ENCODE measurements at places on chromosomes 16 and 17.

DNA sequence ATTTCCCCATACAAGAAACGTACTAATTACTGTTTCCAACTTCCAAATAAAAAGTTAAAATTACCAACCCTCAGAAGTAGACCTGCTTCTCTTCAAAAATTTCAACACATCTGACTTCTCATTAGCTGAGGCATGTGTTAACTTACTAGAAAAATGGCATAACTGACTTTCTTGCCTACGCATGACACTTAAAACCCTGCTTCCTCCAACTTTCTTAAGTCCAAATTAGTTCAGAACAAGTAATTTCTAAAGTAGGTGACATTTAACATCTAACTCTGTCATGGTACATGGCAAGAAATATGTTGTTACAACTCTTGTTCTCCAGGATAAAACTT, 6.7 kb downstream of the USP7 start:
- DNase-seq, result no peak

- DNase-seq, result no peak
Observed at GRCh38 chr16:75319513-75320411, 68.3 kb upstream of the BCAR1 start.

DNA sequence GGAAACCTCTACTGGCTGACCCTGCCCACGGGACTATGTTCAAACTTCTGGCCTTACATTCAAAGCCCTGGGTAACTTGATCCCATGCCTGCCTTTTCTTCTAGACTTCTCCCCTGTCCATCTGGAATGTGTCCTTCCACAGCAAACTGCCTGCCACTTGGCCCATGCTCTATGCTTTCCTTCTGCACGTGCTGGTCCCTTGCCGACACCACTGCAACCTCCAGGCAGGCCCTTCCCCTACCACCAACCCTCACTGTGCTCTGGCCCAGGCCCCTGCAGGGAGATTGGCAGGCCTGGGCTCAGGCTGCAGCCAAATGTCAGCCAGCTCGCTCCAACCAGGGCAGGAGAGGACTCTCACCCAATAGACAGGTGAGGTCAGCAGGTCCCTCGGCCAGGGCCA, 11.0 kb downstream of the HSD11B2 start:
- no peak for DNase-seq

DNA sequence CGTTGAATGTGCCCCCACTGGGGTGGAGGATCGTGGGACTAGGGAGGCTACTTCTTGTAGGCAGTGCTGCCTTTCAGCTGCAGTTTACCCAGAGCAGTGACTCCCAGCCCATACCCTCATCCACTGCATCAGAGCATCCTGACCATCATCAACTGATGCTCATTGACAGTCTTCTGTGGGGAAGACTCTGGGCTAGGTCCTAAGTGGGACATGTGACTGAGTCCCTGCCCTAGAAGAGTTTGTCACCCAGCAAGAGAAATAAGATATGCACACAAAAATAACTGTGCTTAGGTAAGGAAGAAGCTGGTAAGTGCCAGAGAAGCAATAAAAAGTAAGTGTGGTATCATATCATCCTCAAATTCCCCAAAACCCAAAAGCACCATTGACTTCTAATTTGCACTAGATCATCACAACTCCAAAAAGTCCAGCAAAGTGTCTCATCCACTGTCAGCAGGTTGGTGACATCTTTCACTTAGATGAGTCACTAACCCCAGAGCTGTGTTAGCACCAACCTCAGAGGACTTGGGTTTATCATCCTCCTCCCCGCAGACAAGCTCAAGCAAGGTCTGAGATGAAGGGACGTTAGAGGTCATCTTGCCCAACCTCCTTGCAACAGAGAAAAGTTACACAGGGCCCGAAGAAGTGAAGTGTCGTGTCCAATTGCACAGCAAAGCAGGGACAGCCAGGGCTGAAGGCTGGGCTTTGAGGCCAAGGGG, 99.0 kb downstream of the CCDC182 start:
- no peak for DNase-seq

DNA sequence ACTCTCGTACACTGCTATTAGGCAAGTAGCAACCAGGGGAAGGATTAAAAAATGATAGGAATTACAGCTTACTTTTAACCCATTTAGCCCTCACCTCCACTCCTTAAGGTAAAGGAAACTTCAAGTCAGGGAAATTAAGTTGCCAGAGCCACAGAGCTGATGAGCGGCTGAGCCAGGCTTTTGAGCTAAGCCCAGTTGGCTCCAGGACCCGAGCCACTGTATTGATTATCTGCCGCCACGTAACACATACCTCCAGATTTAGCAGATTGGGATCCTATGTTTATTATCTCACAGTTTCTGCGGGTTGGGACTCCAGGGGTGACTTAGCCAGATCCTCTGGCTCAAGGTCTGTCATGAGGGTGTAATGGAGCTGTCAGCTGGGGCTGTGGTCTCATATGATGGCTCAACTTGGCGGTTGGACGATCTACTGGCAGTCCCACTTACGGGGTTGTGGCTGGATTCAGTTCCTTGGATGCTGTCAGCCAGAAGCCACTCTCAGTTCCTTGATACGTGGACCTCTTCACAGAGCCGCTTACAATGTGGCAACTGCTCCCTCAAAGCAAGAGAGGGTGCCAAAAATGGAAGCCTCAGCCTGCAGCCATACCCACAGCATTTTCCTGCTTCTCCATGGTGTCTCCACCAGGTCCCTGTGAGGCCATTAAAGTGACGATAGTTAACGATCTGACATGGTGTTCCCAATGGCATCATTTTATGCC, 57.3 kb downstream of the TMEM186 start:
- DNase-seq, result no peak

DNA sequence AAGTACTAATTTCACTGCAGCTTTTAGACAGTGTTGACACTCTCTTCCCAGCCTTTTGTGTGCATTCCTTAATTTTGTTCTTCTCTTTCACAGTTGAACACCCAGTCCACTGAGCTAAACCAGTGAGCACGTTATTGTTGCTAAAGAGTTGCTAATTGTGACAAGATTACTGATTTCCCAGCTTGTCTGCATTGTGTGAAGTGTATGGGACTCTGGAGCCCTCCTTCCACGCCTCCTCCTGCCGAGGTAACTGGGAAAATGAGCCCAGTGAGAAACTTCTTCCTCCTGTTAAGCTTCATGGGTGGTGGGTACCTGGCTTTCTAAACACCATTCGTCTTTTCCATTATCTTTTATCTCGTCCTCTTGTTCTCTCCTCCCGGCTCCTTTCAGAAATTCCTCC, 29.8 kb upstream of the DNAH17 start:
- no peak for DNase-seq

- peak; percentile 18 for DNase-seq
Observed at GRCh38 chr17:12665263-12666210, at the start of gene MYOCD. Gene MYOCD, plus strand, starts transcription at chr17:12665890. Its CDS starts 299 bp downstream, at chr17:12666189.

- DNase-seq, result no peak
Observed at GRCh38 chr16:9521749-9522370, 430.4 kb downstream of the HAPSTR1 start.

DNA sequence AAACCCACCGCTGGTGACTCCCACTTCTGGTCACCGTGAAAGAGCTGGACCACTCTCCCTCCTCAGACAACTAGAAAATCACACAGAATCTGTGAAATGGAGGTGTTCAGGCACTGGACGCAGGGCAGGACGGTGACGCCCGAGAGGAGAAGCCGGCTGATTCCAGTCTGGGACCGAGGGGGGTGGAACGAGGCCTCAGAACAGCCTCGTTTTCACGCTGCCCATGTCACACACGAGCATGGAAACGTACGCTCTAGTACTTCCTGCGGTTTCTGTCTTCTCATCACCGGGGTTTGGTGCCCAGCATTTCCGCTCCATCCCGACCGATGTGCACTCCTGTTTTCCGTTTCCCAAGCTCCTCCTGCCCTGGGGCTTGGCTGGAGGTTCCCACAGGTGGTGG, 101.8 kb upstream of the METRNL start:
- DNase-seq, result no peak

GRCh38 chr17:41448506-41448905, 7.7 kb upstream of the KRT38 start:
- no peak for DNase-seq

DNA sequence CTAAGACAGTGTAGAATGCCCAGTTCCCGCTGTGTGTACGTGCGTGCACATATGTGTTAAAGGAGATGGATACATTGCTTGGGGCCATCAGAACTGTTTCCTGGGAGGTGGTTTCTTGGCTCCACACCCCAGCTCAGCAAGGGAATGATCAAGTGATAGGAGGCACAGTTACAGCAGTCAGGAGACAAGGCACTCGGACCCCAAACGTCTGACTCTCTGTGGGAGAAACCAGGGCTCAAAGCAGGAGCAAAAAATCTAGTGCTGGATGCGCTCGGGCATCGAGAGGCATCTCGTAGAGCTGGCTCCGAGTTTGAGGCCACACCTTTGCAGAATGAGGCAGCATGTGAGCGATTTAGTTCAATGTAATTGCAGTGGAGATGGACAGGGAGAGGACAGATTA, 71.9 kb downstream of the RBBP6 start:
- no peak for DNase-seq

- DNase-seq, result no peak
Observed at GRCh38 chr17:58279736-58280479, 827 bp downstream of the MPO start.

- no peak for DNase-seq
Observed at GRCh38 chr16:12406926-12407690, 396.6 kb downstream of the CPPED1 start.

- no peak for DNase-seq
Observed at GRCh38 chr16:20291208-20292206, 35.8 kb downstream of the GP2 start.

DNA sequence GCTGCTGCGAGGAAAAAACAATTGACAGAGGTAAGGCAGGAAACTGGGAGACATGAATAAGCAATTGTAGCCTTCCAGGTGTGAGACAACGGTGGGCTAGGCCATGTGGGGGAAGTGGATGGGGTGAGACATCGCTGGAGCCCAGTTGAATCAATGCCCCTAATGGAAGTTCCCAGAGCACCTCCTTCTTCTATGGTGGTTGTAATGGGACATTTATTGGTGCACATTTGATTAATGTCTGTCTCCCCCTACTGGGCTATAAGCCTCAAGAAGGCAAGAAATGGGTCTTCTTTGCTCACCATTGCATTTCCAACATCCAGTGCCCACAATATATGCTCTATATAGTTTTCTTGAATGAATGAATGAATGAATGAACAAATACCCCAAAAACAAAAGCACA, 22.7 kb upstream of the CD300E start:
- no peak for DNase-seq

GRCh38 chr17:28008513-28008912, 34.0 kb upstream of the NLK start:
- DNase-seq, result peak; percentile 42

DNA sequence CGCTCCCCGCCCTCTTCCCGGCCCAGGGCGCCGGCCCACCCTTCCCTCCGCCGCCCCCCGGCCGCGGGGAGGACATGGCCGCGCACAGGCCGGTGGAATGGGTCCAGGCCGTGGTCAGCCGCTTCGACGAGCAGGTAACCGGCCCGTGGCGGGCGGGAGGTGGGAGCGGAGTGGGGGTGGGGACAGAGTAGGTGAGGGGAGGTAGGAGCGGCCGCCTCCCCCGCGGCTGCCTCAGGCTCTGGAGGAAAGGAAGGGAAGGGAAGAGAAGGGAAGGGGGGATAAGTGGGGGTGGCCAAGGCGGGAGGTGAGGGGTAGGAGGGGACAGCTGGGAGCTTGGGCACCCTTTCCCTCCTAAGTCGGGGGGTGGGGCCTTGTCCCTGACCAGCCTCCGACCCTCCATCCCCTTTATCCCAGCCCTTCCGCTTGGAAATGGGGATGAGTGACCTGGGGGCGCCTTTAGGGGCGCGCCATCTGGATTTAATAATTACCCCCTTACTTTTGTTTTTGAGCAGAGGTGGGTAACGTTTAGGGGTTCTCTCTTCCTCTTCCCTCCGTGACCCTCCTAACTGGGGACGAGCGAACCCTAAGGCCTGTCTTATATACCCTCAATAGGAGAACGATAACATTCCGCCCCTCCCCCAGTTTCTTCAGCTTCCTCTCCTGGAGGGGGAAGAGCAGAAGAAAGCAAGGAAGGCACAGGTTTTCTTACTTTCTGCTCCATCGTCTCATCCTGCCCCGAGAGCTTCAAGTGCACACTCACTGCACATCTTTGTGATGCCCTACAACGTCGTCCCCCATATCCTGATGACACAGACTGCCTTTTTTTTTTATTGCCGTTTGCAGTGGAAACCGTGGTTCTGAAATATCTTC, 694 bp downstream of the NF1 start:
- peak; percentile 57 for DNase-seq

DNA sequence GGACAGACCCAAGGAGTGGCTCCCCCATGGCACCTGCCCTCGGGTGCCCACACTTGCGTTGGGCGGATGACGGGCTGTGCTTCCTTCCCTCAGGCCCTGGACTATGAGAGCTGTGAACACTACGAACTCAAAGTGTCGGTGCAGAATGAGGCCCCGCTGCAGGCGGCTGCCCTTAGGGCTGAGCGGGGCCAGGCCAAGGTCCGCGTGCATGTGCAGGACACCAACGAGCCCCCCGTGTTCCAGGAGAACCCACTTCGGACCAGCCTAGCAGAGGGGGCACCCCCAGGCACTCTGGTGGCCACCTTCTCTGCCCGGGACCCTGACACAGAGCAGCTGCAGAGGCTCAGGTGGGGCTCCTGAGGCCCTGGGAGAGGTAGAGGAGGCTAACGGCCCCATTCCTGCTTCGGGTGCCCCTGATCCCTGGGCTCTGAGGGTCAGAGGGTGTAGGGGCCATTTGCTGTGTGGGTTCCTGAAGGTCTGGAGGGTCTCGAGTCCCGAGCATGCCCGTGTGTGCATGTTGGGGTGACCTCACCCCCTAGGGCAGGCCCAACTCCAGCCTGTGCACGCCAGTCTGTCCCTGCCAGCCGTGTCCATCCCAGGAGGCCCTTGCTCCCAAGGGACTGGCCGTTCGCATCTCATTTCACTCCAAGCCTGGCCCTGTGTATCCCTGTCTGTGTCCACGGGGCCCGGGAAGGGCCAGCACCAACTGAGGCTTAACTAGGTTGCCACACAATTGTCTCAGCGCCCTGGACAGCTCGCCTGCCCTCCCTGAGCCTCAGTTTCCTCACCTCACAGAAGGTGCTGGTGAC, 10.0 kb downstream of the SLC22A31 start:
- DNase-seq, result peak; percentile 6

GRCh38 chr16:29662729-29663015, 375 bp upstream of the SPN start:
- no peak for DNase-seq

DNA sequence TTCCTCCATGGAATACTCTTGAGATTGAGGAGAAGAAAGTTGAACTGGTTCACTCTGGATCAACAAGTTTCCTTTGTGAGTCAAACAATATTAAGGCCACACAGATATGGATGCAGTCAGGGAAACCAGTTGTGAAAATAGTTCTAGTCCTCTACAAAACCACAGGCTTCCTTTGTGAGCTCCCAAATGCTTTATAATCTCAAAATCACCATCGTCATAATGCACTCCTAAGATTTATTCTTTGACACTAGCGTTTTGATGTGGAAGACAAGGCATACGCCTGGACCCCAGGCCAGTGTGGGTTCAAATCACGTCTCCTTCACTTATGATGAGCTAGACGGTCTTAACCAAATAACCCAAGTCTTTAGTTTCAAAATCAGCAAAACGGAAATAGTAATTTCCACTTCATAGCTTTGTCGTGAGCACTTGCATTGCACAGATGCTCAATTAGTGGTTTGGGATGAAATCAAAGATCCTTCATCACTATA, 142.6 kb downstream of the STX8 start:
- no peak for DNase-seq

GRCh38 chr17:44115585-44116415, 7.6 kb downstream of the HDAC5 start:
- DNase-seq, result no peak

GRCh38 chr17:15350777-15351477, 9.5 kb upstream of the TEKT3 start:
- no peak for DNase-seq

- no peak for DNase-seq
Observed at GRCh38 chr17:79795795-79796443, 958 bp downstream of the CBX8 start.

GRCh38 chr16:10625595-10626357, 45.4 kb upstream of the EMP2 start:
- DNase-seq, result no peak
